Muscle of arm (tissue), 14 donors: ENCODE measurements at places on chromosomes 12 and 14.

- peak; percentile 35 for DNase-seq
These were observed 178.9 kb upstream of the FKBP4 start for GRCh38 chr12:2615665-2616402.

DNA sequence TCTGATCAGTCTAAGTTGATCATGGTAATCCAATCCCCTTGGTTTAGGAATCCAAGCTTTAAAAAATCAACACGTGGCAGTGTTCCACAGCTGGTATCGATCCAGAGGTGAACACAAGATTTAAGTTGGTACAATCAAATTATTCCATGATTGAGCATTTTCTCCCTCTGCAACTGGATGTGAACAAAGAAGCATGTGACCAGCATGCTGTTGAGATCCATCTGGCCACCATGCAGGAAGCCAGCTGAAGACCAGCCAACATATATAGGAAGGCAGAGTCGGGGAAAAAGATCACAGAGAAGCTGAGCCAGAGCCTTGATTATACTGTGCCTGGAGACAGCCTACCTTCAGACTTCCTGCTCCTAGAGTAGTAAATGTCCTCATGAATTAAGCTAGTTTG, 158.3 kb downstream of the SEC23A start:
- no peak for DNase-seq

- DNase-seq, result no peak
These were observed 659.8 kb downstream of the VRK1 start for GRCh38 chr14:97456958-97457357.

GRCh38 chr12:42277396-42278127, 39.5 kb upstream of the YAF2 start:
- DNase-seq, result peak; percentile 29

- DNase-seq, result no peak
These were observed 2.7 kb upstream of the SEL1L start for GRCh38 chr14:81536241-81536771.

DNA sequence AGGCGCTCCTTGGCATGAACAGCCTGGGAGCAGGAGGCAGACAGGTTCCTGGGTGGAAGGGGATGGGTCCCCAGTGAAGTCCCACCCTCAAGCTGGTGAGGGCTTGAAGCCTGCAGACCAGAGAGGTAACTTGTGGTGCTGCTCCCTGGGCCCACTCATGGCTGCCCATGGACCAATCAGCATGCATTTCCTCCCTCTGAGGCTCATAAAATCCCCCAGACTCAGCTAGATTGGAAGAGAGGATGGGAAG, 50.2 kb downstream of the A2M start:
- no peak for DNase-seq

DNA sequence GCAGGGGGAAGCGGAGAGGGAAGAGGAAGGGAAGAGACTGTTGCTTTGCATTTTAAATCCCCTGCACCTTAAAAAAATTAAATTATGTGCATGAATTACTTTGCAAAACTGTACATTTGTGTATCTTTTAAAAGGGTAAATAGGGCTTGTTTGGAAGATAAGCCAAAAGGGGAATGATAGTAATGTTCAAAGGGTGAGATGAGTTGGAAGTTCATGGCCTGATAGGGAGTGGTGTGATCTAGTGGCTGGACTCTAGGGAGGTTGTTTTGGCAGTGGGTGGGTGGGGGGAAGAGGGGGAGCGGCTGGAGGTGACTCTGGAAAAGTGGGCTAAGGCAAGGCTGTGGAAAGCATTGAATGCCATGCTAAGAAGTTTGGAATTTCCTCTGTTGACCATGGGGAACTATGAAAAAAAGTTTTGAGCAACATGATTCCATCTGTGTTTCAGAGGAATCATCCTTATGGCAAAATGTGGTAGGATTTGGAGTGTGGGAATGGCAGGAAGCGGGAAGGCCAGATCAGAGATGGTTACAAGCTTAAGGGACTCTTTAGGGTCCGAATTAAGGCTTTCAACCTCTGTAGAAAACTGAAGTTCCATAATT, 25.5 kb upstream of the EMP1 start:
- no peak for DNase-seq
